ENCODE measurements at places on chromosomes 1 and 21.

DNA sequence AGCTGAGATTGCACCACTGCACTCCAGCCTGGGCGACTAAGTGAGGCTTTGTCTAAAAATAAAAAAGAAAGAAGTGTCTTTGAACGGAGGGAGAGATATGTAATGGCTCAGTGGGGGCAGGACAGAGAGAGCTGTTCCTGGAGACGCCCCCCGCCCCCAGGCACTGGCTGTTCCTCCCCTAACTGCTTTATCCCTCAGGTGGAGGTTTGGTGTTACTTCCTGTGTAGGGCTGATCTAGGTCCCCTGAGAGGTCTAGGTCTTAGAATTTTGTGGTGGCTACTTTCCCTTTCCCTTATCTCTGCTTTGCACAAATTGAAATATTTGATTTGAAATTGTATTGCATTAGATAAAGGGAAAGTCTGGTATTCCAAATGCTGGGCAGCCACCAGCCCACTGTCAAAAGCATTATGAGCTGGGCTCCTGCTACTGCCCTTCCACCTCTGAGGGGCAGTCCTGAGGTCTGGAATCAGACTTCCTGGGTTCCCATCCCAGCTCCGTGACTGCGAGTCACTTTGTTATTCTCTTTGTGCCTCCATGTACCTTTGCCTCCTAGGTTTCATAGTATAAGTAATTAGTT is 134.8 kb upstream of the KIF26B start:
- DNase-seq = no peak

DNA sequence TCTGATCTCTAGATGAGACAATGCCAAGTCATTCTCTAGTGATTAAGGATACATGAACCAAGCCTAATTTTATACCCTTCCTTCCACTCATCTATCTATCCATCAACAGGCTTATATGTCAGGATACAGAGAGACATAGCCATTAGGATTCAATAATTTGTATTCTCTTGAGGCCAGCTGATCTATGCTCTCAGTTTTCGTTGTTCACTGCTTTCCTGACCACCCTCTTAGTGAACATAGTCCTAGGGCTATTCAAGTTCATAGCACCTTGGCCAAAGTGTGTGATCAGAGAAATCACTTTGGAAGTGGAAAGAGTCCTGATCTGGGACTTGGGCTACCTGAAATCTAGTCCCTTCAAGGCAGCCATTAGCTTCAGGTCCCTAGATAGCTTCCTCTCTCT is 4.2 kb upstream of the KPRP start:
- no peak for DNase-seq

GRCh38 chr21:29664615-29665014 is 275.2 kb downstream of the GRIK1 start:
- DNase-seq = no peak

DNA sequence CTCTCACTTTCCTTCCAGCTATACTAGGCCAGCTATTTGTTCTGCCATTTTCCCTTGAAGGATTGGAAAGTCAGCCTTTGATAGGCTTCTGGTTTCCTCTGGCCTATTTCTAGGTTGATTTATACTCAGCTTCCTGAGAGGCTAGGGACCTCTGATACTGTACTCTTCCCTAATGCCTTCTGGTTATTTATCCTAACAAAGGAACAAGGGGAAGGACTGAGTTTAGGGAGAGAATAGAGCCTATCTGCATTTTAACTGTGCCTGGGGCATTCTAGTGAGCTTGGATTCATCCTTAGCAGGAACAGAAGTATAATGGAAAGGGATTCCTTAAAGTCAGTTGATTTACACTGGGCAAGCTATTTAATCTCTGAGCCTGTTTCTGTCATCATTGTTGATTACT is 11.8 kb upstream of the TMEM39B start:
- no peak for DNase-seq

DNA sequence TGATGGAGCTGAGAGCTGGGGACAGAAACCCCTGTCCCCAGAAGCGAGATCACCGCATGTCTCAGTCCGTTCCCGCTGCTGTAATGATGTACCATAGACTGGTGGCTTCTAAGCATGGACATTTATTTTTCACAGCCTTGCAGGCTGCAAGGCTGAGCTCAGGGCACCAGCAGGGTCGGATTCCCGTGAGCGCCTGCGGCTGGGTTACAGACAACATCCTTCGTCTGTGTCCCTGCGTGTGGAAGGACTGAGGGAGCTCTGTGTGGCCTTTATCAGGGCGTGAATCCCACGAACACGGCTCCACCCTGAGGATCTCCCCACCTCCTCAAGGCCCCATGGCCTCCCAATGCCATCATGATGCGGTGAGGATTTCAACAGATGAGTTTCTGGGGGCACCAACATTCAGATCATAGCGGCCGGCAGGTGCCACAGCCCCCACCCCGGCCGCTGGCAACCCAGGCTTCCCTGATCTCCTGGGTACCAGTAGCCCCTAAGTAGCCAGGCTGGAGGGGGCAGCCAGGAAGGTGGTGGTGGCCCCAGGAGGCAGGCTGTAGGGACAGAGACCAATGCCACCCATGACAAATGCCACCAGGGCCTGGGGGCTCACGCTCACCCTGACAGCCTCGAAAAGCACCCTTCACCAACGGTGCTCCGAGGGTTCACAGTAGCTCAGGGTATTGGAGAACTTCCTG is 104.4 kb downstream of the CRYAA start:
- no peak for DNase-seq

DNA sequence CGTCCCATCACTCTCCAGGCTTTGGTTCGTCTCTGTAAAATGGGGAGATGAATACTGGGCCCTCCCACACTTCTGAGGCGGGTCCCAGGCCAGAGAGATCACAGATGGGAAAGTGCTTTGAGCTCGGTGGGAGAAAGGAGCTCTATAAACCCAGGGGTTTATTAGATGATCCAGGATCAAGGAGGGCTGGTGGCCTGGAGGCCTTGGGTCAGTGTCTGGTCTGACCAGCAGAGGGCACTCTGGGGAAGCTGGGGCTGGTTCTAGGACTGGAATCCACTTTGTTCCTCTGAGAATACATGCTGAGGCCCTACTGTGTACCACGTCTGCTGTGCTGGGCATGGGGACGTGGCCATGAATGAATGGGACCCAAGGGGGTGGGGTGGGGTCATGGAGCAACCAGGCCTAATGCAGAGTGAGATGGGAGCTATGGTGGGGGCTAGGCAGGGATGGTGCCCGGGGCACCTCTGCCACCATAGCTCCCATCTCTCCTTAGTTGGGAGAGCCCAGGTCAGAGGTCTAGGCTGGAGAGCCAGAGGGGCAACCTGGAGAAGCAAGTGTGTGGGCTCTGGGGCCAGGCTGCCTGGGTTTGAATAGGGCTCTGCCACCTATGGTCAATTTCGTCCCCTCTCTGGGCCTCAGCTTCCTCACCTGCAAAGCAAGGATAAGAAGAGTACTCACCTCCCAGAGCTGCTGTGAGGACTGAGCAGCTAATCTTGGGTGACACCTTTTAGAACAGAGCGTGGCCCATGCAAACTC is 9.0 kb upstream of the FAM131C start:
- DNase-seq = no peak

DNA sequence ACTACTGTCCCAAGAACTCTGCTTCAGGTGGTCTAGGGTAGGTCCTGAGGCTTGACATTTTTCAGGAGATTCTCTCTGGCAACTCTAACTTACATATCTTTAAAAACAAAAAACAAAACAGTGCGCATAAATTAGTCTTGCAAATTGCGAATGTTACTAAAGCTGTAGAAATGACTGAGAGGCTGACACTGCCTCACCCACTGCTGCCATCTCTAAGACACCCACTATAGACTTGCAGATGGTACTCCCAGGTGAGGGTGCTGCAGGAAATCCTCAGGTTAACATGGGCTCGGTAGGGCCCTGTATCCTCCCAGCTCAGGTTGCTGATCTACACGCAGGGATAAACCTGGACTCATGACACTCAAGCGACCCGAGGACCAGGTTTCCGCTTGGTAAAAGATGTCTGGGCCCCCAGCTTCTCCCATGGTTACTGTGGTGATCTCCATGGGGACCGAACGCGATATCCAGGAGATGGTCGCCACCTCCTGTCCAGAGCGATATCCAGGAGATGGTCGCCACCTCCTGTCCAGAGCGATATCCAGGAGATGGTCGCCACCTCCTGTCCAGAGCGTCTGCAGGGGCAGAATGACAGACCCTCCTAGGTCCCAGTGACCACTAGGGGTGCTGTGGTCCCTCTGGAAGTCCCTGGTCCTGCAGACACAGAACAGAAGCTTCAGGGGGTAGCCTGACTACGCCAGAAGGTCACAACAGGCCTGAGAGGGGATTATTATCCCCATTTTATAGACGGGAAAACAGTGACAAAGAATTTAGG is 16.2 kb upstream of the LY9 start:
- DNase-seq = no peak

GRCh38 chr1:44300852-44301251 is 54.2 kb downstream of the ERI3 start:
- DNase-seq = no peak

DNA sequence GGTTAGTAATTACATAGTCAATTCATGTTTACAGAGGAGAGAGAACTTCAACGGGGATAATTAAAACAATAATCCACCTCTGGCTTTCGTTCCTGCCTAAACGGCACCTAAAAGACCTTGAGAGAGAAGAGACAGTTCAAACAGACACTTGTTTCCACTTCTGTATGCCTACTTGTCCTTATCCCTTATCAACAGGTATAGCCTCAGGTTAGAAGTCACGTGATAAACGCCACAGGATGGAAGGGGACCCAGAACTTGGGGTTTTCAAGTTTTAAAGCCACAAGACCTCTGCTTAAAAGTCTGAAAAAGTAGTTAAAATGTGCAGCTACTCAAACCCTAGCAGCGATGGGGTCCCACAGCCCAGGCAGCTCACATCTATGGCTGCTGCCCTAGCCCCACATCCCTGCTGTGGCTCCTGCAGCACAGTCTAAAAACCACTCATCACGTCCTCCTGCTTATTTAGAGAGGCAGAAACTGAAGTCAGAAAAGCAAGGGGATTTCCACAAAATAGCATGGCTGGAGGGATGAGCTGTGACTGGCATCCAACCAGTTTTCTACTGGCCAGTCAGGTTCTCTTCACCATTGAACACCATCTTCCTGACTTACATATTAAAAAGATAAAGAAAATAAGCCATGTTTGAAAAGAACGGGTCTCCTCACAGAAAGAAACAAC is 51.2 kb upstream of the SEC16B start:
- peak; percentile 42 for DNase-seq

DNA sequence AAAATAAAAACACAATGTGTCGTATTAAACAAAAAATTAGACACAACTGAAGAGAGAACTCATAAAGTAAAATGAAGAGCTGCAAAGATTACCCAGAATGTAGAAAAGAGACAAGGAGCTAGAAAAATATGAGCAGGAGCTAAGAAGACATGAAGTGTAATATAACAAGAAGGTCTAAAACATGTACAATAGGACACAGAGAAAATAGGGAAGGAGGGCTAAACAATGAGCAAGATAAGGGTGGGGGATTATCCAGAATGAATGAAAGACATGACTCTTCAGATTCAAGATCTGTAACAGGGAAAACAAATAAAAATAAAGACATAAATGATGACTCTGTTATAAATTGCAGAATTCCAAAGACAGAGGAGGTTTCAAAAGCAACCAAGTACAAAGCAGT is 38.3 kb downstream of the PRDM15 start:
- no peak for DNase-seq

All from NCI-H1417 treated with DMSO at 0.1 percent for 48 hours (cell line).